ENCODE measurements at places on chromosomes 2 and 18.

GRCh38 chr2:212441141-212441540 lies 97.5 kb downstream of the ERBB4 start:
- no peak for DNase-seq

GRCh38 chr18:48948112-48949049 lies 2.4 kb downstream of the SMAD7 start:
- peak; percentile 63 for DNase-seq

DNA sequence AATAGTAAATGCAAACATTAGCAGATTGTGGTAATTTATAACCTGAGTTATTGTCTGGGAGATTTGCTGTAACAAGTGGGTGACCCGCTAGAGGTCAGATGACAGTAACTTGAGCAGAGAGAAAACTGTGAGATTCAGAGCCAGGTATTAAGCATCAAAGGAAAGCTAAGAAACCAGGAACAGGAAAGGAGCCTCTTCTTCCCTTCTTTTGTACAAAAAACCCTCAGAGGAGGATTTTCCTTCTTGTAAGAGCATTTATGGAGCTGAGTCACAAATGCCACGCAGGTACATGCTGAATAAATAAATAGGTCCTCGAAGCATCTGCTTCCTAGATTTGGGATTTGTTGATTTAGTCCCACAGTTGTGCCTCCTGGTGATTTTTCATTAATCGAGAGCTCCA lies 146.5 kb downstream of the SH3BP4 start:
- DNase-seq = no peak

DNA sequence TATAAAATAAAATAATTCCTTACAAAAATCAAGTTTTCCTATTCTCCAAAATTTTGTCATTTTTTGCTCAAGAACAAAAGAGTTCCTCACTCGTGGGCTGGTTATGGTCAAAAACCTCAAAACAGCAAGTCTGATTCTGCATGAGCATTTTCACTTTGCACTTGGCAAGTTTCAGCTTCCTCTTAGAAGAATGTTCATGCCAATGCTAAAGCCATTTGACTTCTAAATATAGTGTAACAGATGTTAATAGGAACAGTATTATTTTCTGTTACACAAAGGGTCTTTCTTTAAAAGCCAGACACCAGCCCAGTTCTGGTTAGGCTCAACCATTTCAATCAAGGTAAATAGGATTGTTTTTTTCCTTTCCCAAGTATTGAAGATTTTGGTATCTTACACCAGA lies 261.3 kb upstream of the CCDC68 start:
- no peak for DNase-seq

- no peak for DNase-seq
Measured at GRCh38 chr2:85972355-85972754, 83.6 kb upstream of the ST3GAL5 start.

DNA sequence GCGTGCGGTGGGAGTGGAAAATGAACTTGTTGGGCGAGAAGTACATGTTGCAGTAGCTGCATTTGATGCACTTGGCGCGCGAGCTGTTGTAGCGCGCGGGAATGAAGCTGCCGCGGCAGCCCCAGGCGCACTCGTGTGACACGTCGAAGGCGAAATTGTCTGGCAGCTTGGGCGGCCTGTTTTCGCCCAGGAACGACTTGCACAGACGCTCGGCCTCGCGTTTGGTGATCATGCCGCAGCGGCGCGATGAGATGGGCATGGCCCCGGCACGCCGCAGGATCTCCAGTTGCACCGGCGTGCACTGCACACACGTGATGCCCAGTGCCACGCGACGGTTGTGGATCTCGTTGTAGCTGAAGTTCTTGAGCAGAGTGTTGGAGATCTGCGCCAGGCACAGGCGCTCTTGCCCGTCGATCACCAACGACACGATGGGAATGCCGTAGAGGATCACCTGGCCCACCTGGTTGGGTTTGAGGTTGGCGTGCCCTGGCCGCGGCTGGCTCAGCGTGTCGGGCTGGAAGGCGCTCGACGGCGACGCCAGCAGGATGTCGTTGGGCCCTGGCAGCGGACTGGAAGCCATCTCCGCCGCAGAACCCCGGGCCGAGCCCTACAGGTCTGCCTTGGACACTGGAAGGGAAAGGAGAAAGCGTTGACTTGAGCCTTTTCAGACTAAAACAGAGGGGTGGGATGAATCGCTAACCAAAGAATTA lies 2.7 kb downstream of the SKOR2 start:
- no peak for DNase-seq

DNA sequence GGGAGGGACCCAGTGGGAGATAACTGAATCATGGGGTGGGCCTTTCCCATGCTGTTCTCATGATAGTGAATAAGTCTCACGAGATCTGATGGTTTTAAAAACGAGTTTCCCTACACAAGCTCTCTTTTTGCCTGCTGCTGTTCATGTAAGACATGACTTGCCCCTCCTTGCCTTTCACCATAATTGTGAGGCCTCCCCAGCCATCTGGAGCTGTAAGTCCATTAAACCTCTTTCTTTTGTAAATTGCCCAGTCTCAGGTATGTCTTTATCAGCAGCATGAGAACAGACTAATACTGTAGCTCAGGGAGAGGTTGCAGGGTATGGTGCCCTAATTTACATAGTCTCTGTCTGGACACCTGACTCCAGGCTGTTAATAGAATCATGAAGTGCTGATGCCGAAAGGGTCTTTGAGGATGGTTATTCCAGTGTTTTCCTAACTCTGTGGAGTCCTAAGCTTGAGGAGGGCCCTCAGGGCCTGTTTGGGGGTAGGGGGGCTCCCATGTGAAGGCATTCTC lies 343.2 kb downstream of the ALK start:
- DNase-seq = no peak

Data from activated CD4-positive, alpha-beta T cell treated with anti-CD3 and anti-CD28 coated beads, Interleukin-2, amount 50 U/mL, for 1 hour (primary cell).